CD4-positive, alpha-beta memory T cell (primary cell): ENCODE measurements at places on chromosomes 3 and 15.
A peak's percentile ranks its signal among the peaks of the same experiment; 100 is the strongest.

DNA sequence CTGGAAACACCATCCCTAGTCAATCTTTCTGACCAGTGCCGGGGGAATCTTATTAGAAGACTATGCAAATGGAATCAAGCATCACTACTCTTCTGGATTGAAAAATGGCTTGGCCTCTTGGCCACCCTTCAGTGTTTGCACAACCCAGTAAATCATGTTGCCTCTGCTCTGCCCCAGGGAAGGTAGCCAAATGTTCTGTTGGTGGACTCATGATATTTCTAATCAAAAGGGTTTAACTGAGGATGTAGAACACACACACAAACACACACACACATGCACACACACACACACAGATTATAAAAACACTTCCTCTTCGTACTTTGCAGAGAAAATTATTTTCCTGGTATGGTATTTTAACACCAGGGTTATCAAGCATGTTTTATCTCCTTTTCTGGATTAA lies 7.9 kb downstream of the RBP2 start:
- DNase-seq = no peak

DNA sequence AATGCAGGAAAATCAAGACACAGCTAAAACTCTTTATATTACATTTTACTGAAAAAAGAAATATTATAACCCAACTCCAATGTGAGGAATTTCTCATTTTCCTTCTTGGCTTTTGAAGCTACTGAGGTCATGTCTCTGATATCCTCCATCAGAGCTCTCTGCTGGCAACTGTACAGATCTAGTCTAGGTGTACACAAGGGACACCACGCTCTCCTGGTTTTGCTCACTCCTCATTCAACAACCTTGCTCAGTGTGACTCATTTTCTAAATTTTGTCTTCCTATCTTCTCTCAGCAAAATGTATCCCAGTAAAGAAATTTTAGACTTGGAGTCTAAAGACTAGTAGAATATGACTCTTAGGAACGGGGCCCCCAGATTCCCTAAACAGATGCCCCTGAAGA lies 144.3 kb downstream of the KCNMB2 start:
- DNase-seq = no peak

DNA sequence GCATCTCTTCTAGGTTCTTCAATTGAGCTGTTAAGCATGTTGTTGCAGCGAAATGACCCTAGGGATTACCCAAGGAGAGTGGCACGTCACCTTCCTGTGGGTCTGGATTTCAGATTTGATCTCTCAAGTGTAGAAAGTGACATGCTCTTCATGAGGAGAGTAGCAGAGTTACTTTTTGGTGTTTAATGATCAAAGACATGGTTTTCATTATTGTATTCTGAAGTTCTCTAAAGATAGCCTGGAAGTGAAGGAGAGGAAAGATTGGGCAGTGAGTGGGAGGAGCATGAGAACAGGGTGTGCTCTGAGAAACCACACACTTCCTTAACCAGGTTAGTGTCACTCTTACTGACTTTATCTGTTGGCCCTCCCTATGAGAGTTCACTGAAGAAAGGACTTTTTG lies 153.6 kb downstream of the AKAP13 start:
- DNase-seq = peak; percentile 22

GRCh38 chr3:71138410-71138809 lies 445.1 kb downstream of the FOXP1 start:
- no peak for DNase-seq

DNA sequence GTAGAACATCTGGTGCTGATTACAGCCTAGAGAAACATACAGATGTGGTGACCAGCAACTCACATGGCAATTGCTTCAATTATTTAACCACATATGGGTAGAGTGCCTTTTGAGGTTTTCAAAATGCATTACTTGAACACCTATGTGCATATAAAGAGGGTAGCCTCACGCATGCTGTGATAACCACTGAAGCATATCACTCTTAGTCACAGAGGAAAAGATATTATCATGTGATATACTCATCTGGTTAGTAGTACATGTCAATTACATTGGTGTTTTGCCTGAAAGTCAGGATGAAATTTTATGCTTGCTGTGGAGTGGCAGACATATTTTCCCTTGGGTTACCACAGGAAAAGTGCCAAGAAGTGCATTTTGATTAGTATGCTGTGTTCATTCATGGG lies 459.3 kb upstream of the AGTR1 start:
- DNase-seq = no peak

- no peak for DNase-seq
Measured at GRCh38 chr3:134253475-134254226, 3.0 kb upstream of the RYK start.

- no peak for DNase-seq
Measured at GRCh38 chr15:93583552-93583951, 494.5 kb upstream of the RGMA start.

DNA sequence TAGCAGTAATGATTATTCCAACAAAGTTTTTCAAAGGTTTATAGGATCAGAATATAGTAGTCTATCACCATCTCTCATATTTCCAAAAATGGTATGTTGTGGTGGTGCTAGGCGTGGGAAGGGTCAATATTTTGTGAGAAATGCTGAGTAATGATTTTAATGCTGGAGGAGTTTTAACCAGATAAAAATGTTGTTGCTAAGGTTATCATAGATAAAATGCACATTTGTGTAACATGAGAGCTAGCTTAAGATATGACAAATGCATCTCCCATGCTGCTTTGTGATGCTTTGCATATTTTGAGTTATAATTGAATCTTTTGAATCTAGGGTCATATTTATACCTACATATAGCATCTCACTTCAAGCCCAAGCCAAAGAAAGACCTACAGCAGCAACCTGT lies 103.9 kb upstream of the ROBO1 start:
- DNase-seq = no peak

- no peak for DNase-seq
Measured at GRCh38 chr15:89806559-89807550, 7.8 kb downstream of the ANPEP start.

- no peak for DNase-seq
Measured at GRCh38 chr15:63019511-63020109, 22.9 kb upstream of the TPM1 start.

DNA sequence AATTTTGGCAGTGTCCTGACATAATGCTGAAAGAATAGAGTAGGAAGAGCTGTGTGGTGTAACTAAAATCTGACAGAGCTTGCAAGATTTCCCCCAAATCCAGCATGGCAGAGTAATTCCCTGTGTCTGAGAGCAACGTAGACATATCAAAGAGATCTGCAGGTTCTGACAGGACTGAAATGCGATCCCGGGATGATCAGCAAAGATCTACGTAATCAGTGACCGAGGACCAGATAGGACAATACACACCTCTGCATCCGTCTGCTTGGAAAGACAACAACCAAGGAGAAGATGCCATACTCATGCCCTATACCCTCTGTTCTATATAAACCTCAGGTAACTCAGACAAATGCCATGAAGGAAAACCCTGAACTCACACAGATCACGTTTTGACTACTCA lies 26.6 kb upstream of the SYNPR start:
- DNase-seq = no peak

DNA sequence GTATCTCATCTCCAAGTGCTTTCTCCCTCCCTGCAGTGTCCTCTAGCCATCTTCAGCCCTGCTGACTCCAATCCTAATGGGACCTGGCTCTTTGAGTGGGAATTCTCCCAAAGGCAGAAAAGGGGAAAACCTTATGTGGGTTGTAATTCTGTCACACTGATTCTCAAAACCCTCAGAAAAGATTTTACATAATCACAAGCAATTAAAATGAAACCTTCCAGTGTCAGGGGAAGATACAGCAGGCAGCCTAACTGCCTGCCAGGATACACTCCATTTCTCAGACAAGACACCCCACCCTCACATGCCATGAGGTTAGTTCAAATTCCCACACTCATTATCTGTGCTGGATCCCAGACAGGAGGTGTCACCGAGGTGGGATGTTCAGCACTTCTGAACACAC lies 121.4 kb downstream of the RFTN1 start:
- no peak for DNase-seq

GRCh38 chr3:88231632-88232031 lies 81.9 kb downstream of the C3orf38 start:
- no peak for DNase-seq

GRCh38 chr15:84822653-84823281 lies 5.6 kb downstream of the ALPK3 start:
- no peak for DNase-seq

GRCh38 chr15:47987908-47988532 lies 132.8 kb upstream of the SLC24A5 start:
- DNase-seq = peak; percentile 2

DNA sequence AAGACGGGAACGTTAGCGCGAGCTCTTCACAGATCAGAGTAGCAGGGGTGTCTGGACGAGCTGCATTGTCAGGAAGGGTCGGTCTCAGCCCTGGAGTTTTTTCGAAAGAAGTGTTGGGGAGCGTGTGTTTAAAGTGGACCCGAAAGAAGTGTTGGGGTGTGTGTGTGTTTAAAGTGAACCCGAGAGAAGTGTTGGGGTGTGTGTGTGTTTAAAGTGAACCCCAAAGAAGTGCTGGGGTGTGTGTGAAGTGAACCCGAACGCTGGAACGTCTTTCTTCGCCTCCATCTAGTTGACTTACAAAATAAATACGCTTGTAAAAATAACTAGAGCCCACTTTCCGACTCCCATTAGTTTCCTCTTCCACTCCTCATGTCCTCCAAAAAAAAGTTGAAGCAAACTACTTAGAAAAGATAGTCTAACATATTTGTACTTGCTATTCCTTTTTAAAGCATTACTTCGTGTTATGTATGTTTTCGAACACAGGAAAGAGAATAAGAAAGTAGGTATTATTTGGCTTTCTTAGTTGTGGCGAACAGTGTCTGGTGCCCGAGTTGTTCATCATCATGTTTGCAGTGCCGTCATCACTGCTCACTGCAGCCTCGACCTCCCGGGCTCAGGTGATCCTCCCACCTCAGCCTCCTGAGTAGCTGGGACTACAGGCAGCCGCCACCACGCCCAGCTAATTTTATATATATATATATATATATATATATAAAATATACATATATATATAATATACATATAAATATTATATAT lies 1.0 kb downstream of the LRCH3 start:
- DNase-seq = peak; percentile 52

DNA sequence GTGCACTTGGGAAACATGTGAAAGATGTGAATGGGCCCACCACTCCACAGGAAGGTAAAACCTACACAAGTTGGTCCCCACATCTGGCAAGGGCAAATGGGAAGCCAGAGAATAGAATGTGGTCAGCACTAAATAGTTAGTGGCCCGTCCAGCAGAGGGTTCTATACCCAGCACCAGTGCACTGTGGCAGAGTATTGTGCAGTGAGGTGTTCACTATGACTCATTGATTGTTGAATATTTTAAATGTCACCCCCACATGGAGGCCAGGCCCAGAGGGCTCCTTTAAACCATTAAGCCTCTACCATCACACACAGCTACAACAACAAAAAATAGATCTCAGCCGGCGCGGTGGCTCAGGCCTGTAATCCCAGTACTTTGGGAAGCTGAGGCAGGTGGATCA lies 11.7 kb downstream of the FRMD5 start:
- DNase-seq = no peak

DNA sequence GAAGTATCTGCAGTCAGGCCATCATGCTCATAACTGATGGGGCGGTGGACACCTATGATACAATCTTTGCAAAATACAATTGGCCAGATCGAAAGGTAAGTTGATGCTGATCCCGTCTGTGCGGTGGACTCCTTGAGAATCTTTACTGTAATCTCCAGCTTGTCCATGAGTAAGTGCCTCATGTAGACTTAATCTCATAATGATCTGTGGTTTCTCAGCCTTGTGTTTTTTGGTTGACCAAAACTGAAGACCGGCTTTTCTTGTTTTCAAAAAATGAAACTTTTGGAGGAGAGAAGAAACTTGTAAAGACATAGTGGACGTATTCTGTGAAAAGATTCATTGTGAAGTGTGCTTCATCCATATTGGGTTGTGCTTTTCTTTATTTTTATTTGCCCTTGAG lies 285.7 kb downstream of the LRTM1 start:
- DNase-seq = no peak

DNA sequence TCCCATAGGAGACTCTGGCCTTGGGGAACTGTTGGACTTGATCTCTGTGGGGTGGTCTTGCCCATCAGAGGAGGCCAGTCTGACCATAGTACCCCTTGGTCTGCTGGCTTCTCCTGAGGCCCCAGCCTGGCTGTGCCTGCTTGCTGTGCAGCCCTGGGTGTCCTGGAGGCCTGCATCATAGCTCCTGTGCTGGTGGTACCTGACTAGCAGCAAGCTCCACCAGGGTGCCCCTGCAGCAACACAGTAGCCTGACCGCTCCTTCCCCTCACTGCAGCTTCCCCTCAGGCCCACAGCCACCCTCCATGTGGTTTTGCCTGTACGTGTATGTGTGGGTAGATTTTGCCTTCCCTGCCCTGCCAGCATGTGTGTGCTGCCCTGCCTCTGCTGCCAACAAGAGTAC lies 85.6 kb upstream of the TTC14 start:
- DNase-seq = no peak

DNA sequence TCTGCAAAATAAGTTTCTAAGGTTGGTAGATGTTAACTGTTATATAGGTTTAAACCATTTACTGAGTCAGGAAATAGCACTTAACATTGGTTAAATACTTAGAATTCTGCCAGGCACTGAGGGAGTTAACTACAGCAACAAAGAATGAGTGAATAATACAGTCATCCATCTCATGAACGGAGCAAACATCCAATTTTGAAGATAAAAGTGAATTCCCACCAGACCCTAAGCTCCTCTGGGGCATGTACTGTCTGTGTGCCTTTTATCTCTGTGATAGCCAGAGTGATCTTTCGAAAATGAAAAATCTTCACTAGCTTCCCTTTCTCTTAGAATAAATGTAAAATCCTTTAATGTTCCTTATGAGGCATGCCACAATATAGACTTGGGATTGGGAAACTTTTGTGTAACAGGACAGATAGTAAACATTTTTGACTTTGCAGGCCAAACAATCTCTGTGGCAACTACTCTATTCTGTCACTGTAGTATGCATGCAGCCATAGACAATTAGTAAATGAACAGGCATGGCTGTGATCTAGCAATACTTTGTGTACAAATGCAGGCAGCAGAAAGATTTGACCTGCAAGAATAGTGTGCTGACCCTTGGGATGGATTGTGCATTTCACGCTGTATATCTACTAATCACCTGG lies 294.5 kb upstream of the LMCD1 start:
- DNase-seq = no peak

DNA sequence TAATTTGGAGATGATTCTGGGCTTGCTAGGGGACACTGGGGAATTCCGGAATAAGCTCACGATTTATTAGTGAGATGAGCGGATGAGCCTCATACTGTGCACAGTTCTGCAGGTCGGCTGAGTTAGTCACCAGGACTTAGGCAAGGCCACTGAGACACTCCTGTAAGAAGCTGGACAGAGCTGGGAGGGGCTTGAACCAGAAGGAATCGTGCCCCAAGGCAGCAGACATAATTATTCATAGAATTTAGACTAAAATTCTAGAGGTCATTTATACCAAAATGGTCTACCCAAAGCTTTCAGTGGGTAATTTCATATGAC lies 121.4 kb downstream of the VGLL4 start:
- no peak for DNase-seq

DNA sequence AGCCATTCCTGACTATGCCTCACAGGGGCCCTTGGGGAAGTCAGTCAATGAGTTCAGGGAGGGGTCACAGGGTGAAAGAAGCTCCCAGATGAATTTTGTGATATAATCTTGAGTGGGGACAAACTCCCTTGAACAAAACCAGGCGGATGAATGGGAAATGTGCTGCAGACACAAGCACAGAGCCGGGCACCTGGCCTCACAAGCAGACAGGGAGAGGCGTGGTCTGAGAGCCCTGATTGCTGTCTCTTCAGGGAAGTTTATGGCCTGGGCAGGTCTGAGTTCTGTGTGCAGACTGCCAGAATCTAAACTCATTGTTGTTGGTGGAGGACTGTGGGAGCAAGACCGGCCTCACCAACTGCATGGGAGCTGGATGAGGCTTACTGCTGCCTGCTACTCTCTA lies 591.8 kb downstream of the EPHA3 start:
- no peak for DNase-seq
